ENCODE measurements at places on chromosomes 16 and 17.

DNA sequence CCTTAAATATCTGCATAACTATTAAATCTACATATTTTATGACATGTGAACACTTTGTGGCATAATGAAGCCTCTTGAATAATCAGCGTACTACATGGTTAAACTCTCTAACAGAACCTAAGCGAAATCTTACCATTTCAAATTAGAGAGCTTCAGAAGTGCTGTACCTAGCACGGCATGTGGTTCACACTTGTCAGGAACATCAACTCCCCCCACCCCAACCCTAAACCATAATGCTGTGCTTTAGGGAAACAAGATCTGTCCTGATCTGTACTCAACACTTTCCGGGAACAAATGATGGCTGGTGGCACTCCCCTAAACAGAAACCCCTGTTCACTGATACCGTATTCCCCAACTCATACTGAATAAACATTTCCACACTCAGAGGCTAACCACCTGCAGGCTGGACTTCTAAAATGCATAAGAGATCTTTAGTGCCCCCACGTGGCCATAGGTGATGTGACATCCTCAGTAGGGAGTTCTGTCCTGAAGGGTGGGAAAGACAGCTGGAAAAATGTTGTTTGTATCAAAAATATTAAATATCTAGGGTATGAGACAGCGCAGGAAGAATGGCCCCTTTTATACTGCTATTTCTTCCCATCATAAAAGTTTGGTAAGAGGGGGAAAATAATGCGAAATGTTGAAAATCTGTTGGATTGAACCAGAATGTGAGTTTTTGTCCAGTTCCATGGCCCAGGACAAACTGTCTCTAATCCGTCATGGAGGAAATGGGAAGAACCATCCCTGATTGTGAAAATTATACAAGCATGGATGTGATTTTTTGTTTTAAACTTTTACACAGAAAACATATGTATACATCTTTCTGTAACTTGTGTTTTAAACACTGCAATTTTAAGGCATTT lies 88.6 kb downstream of the USP31 start:
- peak; percentile 74 for DNase-seq

DNA sequence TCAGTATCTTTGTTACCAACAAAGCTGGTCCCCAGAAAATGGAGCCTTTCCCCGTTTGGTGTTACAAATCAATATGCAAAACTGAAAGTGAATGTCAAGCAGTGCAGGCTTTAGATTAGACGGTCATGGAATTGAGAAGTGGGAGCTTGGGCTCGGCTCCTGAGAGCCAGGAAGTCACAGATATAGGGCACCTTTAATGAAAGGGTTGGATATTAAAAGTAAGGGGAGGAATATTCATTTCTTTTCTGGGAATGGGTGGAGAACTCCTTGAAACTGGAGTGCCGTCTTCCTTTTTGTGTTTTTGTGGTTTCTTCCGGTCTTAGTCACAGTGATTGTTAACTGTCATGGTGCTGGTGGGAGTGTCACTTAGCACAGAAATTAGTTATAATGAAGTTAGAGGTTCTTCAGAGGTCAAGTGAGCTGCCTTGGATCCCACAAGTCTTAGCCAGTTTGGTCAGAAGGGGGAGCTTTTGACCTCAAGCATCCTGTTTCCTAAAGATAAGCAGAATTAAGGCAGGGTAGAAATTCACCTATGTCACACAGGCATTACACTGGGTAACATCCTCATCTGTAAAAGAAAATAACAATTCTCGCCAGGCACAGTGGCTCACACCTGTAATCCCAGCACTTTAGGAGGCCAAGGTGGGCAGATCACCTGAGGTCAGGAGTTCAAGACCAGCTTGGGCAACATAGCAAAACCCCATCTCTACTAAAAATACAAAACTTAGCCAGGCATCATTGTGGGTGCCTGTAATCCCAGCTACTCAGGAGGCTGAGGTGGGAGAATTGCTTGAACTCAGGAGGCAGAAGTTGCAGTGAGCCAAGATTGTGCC lies 9.6 kb upstream of the EIF1 start:
- no peak for DNase-seq

DNA sequence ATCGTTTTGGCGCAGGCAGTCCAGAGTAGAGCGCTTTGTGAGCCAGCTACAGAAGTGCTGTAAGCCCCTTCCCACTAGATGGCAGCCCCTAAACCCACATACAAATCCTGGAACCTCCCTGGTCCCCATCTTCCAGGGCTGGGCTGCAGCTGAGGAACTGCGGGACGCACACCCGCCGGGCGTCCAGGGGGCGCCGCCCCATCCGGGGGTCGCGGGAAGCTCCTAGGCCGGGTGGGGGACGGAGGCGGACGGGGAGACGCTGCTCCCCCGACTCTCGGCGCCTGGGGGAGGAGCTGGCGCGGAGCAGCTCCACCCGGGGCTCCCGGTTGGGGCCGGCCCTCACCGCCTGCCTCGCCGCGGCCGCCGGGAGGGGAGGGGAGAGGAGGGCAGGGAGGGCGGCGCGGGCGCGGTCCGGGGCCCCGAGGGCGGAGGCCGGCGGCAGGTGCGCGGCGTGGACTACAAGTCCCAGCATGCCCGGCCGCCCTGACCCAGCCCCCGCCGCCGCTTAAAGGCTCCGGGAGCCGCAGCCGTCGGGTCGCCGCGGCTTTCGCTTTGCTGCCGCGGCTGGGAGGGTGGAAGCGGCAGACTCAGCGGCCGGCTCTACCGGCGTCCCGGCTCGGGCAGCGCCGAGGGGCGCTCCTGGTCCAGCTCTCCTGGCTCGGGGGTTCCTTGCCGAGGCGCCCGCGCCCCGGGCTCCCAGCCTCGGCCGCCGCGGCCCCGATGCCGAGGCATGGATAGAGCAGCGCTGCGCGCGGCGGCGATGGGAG lies at the start of gene KSR1:
TSS of gene KSR1 (plus strand) at position 535 of the 767 bp plus-strand sequence. CDS start at position 731, 196 bp downstream.
- DNase-seq, result peak; percentile 80

DNA sequence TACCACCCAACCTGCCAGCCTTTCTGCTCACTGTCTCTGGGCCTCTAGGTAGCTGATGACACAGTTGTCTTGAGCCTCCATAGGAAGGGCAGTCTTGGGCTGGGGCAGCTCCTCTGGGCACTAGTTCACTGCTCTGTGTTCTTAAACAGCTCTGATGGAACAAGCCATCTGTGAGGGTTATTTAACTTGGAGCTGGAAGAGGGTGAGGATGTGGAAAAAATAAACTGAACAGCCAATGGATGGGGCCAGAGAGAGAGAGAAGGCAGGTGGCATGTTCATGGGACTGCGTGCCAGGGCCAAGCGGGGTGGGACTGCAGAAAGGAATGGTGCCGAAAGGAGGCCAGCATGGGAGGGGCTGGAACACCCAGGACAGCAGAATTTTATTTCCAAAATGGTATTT lies 52.6 kb downstream of the HIC1 start:
- DNase-seq, result no peak

DNA sequence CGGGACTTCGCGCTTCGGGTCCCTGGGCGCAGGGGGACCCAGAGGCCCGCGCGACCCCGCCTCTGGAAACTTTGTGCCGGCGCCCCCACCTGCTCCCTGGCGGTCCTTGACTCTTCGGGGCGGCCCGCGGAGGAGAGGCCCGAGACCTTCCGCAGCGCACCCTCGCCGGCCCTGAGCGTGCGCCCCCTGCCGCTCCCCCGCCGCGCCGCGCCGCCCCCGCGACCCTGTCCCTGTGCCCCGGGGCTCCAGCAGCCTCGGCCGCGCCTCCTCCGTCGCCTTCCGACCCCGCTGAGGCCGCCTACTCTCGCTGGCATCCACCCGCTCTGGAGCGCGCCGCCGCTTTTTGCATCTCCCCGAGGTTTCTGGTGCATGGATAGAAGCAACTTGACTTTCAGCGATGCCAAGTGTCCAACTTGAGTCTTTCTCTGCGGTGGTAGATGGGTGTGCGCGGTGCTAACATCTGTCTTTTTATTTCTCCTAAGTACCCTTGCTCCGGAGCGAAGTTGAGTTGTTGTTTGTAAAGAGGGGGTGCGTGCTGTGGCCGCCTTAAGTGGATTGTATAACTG lies 414 bp downstream of the DUSP14 start:
- peak; percentile 63 for DNase-seq

GRCh38 chr16:3520841-3521240 lies 20.0 kb downstream of the CLUAP1 start:
- DNase-seq, result no peak

GRCh38 chr16:2777903-2778629 lies 986 bp upstream of the ELOB start:
- DNase-seq, result no peak

DNA sequence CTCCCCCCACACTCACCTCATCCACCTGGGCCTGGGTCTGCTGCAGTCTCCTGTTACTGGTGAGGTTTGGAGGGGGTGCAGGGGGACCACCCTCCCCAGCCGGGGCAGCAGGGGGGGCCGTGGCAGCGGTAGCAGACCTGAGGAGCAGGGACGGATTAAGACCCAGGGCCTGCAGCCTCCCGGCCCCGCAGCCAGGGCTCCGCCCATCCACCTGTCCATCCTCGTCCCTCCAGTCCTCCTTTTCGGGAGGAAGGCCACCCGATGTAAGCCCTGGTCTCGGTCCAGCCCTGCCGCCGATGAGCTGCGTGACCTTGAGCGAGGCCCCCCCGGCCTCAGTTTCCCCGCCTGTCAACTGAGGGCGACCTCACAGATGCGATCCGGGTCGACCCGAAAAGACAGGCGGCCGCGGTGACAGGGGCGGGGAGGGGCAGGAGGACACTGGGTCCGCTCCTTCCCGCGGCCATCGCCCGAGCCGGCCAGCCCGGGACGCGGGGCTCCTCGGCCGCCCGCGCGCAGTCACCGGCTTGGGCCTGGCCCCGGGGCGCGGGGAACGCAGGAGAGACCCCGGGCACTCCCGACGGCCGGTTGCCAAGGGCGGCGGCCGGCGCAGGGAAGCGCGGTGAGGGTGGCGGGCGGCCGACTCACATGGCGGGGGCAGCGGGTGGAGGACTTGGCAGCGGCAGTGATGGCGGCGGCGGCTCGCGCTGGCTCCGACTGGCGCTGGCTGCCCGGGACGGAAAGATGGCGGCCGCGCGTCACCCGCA lies at the start of gene VAMP2:
TSS of gene VAMP2 (minus strand) at position 716 of the 764 bp plus-strand sequence. CDS start at position 647, 69 bp downstream.
- DNase-seq, result no peak

DNA sequence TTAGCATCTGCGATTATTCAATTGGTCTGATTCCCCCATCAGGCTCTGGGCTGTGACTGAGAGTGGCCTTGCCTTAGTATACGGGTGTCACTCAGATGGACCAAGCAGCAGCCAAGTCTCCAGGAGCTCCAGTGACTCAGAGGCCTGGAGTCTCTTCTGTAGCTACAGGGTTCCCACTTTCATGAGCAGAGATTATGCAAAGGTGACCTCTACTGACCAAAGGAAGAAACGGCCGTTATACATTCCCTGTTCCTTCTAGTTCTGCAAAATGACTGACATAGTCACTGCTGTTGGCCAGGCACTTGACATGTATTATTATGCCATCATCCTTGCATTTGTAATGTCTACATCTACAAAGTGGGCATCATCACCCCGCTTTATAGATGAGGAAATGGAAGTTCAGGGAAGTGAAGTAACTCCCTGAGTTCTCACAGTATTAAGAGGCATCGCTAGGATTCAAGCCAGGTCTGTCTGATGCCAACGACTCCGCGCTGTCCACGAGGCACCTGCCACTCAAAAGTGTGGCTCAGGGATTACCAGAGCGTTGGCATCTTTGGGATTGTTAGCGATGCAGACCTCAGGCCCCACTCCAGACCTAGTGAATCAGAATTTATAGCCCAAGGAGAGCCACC lies 23.3 kb downstream of the SLC38A7 start:
- peak; percentile 15 for DNase-seq

DNA sequence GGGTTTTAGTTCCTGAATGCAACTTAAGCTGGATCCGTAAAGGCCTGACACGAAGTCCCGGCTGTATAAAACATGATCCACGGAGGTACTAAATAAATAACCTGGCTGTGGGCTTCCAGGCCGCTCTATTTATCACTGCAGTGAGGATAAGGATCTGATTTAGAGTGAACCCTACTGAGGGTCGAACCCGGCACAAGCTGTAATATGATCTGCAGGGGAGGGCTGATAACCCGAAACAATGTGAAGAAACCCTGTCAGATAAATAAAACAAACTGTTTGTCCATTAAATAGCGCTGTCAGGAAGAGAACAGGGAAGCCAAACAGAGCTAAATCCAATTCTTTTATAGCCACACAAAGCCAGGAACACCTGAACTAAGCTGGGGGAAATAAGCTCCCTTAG lies 375.6 kb upstream of the SALL1 start:
- no peak for DNase-seq

GRCh38 chr16:346587-346986 lies 5.9 kb downstream of the AXIN1 start:
- no peak for DNase-seq

DNA sequence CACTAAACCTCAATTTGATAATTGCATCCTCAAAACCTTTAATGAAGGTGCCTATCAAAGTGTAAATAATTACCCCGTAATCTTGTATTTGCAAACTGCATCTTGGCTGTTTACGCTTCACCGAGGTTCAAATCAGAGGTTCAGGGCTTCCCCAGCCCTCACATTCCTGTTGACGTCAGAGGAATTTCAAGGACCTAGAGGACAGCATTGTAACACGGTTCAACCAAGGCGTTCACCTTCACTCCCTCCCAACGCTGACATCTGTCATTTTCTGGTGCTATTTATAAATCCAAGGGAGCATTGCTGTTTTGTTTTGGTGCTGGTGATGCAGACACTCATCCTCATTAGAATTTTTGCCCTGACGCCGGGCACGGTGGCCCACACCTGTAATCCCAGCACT lies 691.6 kb upstream of the RBFOX1 start:
- DNase-seq, result no peak

- DNase-seq, result no peak
Measured at GRCh38 chr16:11482946-11483748, 103.6 kb downstream of the LITAF start.

DNA sequence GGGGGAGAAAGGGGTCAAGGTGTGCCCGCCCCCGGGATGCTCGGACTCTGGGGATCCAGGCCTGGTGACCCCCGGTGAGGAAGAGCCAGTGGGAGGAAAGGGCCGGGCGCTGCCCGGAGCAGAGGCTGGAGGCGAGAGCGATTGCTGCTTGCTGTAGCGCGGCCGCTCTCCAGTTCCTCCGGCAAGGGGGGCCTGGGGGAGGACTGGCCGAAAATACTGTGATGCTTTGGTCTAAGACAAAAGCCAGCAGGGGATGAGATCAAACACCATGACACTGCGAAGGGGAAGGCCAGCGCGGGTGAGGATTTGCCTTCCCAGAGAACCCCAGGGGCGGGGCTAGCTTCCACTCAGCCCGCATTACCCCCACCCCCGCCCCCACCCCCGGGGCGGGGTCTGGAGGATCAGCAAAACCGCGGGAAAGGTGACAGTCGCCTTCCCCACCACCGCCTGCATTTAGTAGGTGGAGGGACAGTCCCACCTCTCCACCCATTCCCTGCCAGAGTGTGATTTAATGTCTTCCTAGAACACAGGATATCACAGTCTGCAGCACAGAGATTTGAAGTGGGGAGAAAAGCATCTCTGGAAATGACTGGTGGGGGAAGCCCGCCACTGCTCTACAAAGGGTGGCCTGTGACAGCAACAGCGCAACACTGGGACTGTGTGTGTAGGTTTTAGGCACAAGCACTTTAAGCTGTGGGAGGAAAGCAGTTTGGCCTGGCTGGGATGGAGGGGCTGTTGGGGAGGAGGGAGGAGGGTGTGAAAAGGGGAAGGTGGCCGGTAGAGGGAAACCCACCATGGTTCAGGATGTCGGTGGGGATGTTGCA lies 25.7 kb downstream of the MRC2 start:
- peak; percentile 82 for DNase-seq
